Effector memory CD4-positive, alpha-beta T cell (primary cell): ENCODE measurements at places on chromosomes 3 and 15.

DNA sequence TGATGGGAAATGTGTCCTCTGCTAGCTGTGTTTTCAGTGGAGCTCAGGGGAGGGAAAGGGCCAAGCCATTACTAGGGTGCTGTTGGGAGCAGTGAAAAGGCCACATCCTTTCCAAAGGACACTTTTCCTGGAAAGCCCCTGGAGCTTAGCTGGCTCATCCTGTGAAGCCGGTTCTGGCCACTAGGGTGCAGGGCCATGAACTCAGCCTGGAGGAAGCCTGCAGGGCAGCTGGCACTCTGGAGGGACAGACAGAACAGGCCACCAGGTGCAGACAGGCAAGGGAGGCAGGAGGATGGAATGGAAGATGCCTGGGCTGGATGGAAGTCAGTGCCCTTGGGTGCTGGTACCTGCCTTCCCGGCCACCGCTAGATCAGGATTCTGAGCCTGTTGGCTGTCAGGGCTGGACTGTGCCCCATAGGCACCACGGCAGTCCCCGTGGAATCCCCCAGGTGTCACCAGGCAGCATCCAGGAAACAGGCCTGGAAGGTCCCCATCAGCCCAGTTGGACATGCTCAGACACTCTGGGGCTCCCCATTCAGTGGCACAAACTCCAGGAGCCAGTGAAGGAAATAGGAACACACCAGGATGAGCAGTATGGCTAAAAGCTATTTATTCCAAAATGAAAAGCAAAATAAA lies 76.2 kb upstream of the C2CD4B start:
- no peak for DNase-seq

- no peak for DNase-seq
These were observed 9.4 kb upstream of the MB21D2 start for GRCh38 chr3:192927016-192927415.

GRCh38 chr15:44545913-44546802 lies 9.2 kb downstream of the EIF3J start:
- DNase-seq: no peak

DNA sequence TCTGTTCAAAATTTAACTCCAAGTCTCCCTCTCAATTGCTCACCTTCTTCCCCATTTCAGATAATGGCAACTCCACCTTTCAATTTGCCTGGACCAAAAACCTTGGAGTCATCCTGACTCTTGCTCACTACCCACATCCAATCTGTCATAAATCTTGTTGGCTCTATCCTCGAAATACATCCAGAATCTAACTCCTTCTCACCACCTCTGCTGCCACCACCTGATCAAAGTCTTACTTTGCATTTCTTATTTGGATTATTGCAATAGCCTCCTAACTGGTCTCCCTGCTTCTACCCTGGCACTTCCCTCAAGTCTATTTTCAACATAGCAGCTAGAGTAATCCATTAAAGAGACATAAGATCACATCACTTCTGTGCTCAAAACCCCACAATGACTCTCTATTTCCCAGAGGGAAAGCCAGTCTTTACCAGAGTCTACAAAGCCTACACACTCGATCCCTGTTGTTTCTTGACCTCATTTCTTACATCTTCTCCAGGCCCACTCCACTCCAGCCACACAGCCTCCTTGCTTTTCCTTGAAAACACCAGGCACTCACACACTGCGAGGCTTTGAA lies 86.6 kb downstream of the GPR156 start:
- no peak for DNase-seq

- peak; percentile 63 for DNase-seq
These were observed 57.8 kb upstream of the RYK start for GRCh38 chr3:134308350-134308891.

GRCh38 chr15:68447976-68448755 lies 16.2 kb upstream of the ITGA11 start:
- DNase-seq: no peak

DNA sequence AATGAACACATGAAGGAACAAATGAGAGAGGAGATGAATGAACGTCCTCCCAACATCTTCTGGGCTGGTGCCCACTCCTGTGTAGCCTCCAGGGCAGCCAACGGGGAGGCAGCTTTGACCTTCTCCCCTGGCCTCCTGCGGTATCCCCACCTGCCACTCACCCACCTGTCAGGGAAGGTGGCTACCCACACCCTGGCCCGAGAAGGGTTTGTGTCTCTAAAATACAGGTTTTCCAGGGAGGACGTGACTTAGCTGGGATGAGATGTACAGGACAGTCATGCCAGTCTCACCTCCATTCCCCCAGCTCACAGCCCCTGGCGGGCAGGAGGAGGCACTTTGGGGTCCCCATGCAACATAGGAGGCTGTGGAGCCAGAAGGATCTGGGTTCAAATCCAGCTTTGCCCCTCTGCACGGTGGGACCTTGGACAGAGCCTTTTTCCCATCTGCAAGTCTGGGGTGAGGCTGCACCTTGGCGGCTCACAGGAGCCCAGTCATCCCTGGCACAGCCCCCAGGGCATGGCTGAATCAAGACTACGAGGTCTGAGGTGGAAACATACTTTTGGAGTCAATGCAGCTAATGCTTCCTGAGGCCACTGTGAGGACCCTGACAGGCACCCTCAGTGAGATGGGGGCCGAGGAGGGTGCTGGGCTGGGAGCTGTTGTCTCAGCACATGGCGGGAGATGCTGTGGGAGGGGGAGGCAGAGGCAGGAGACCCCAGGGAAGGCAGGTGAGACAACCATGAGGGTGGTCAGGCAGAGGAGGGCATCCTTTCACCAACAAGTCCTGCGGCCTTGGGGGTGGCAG lies 11.1 kb upstream of the PLXND1 start:
- DNase-seq: no peak

DNA sequence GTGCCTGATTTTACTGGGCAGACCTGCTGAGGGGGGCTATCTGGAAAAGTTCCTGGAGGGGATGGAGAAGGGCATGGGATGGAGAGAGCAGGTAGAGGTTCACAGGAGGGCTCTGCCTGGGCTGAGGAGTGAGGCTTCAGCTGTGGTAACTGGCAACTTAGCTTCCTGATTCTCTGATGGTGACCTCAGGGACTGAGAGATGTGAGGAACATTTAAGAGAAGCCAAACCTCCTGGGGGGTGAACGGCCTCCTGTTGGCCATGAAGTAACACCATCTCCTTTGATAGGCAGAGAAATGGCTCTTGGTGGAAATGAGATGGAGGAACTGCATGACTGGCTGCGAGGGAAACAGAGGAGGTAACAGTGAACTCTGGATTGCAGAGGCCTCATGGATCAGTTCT lies 97.3 kb upstream of the ROPN1 start:
- DNase-seq: no peak

DNA sequence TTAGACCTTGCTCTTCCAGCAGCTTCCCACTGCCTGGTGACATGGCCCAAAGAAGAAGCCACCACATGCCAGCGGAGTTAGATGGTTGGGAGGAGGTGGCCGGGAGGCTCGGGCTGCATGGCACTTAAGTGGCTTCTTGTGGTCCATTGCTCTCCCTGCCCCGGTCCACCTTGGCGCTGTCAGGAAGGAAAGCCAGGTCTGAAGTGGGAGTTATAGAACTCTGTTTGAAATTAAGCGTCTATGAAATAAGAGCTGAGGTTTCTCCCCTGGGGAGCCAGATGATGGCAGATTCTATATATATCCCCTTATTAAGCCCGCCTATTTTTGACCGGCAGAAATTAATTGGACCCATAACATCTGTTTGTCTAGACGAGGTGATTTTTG lies 61.2 kb downstream of the ITGA11 start:
- no peak for DNase-seq

GRCh38 chr3:106534206-106534605 lies 665.4 kb upstream of the CBLB start:
- DNase-seq: peak; percentile 42
